GM03348 (cell line): ENCODE measurements at places on chromosomes 4 and X.
A peak's percentile ranks its signal among the peaks of the same experiment; 100 is the strongest.

DNA sequence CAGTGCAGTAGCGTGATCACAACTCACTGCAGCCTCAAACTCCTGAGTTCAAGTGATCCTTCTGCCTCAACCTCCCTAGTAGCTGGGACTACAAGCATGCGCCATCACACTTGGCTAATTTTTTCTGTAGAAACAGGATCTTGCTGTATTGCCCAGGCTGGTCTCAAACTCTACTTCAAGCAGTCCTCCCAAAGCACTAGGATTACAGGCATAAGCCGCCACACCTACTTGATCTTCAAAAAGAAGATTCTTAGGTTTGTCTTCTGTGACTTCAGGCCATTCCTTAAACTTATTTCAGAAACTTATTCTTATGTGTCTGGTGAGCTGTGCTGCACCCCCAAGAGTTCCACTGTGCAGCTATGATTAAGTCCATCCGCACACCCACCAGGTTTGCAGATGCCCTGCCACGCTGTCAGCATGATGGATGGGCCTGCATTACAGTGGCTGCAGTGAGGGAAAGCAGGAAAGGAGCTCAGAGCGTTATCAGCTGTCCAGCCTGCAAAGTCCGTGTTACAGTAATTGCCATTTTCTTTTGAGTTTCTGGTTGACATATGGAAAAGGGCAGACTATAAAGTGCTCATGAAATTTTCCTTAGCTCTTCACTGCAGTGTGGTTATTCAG, 146.6 kb downstream of the AASDH start:
- no peak for DNase-seq

GRCh38 chr4:6371812-6372211, 100.6 kb downstream of the PPP2R2C start:
- no peak for DNase-seq

DNA sequence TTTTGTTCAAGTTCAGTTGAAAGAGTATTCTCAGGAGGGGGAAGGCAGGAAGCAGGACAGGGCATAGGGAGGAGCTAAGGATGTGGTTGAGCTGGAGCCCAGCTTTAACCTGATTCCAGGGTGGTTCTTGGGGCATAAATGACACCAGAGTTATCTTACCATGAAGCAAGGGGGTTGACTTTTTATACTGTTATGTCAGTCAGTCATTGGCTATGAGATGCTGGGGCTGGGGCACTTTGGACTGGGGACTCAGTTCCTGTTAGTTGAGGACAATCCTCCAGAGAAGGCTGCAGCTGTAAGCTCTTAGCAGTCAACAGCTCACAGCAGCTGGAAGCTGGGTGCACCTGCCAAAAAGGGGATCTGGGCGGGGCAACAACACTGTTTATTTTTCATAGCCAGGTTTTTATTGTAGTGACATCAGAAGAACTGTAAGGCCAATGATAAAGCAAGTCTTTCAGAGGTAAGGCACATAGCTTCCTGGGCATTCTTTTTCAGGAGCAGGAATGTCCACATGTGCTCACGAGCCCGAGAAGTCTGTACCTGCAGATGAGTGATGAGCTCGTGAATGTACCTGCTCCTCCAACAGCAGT, 78.5 kb downstream of the MID1IP1 start:
- no peak for DNase-seq

DNA sequence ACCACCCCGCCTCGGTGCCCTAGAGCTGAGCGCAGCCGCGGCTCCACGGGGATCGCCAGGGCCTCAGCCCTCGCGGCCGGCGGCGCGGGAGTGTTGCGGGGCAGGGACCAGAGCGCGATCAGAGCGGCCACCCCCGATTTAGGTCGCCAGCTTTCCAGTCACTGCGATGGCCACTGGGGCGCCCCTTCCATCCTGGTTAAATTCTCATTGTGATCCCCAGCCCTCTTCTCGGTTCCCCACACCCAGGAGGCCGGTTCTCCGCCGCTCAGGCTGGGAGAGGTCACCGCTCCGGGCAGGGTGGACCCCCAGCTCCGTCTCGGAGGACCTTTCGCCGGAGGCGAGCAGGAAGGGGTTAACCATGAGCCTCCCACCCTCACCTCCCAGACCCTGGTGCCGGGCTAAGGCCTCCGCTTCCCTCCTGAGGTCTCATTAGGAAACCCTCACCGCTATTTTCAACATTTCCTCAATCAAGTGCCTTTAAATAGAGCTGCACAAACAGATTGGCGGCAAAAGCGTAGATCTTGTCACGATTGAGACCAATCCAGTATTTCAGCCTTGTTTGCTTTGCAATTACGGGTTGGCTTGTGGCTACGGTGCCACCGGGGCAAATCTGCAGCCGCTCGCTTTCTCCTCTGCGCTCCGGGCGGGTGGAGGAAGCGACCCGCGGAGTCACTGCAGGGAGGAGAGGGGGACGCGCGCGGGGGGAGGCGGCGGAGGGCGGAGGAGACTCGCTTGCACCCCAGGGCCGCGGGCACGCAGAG, 8.3 kb upstream of the HAND2 start:
- DNase-seq = peak; percentile 58

- DNase-seq = no peak
Measured at GRCh38 chr4:159689526-159689925, 586.6 kb downstream of the RAPGEF2 start.

DNA sequence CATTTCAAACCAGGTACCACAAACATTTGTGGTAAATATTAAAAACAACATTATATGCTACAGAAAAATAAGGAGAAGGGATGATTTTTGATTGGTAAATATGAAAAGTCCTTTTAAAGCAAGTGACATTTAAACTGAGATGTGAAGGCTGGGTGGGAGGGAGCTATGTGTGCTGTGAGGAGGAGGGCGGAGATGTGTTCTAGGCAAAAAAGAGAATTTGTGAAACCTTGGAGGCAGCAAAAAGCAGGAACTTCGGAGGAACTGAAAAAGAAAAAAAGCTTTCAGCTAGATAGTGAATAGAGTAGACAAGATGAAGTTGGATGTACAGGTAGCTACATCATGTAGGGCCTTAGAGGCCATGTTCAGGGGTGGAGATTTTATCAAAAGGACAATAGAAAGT, 10.1 kb upstream of the ARAP2 start:
- DNase-seq = no peak

- no peak for DNase-seq
Measured at GRCh38 chr4:171929477-171929876, 116.3 kb downstream of the GALNTL6 start.

- DNase-seq = no peak
Measured at GRCh38 chrX:23887451-23887850, 20.3 kb downstream of the APOO start.

- peak; percentile 26 for DNase-seq
Measured at GRCh38 chr4:17807446-17807845, 3.1 kb downstream of the DCAF16 start.

DNA sequence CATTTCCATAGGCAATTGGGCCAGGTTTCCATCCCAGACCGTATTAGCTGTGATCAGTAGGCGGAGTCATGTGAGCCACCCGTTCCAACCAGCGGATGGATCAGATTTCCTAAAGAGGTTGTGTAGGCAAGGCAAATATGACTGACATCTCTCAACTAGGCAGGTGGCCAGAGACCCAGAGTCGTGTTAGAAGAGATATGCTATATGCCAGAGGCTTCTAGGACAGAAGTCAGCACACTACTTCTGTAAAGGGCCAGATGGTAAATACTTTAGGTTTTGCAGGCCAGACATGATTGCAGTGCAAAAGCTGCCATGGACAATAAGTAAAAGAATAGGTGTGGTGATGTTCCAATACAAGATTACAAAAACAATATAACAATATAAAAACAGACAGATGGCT, 788.4 kb downstream of the RPA4 start:
- DNase-seq = no peak

DNA sequence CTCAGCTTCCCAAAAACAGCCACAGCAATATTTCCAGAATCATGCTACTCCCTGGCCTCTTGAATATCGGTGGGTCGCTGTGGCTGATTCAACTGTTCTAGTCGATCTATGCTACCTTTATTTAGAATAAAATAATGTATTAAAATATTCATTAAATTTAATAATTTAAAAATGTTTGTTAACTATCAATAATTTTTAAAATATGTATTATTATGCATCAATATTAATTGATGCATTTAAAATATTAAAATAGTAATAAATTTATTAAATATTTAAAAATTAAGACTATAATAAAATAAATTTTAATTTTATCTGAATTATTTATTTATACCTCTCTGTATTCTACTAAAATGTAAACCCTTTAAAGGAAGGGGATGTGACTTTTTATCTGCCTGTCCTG, 19.0 kb downstream of the ARSD start:
- DNase-seq = no peak

- DNase-seq = no peak
Measured at GRCh38 chr4:98993419-98994071, 2.0 kb upstream of the METAP1 start.

DNA sequence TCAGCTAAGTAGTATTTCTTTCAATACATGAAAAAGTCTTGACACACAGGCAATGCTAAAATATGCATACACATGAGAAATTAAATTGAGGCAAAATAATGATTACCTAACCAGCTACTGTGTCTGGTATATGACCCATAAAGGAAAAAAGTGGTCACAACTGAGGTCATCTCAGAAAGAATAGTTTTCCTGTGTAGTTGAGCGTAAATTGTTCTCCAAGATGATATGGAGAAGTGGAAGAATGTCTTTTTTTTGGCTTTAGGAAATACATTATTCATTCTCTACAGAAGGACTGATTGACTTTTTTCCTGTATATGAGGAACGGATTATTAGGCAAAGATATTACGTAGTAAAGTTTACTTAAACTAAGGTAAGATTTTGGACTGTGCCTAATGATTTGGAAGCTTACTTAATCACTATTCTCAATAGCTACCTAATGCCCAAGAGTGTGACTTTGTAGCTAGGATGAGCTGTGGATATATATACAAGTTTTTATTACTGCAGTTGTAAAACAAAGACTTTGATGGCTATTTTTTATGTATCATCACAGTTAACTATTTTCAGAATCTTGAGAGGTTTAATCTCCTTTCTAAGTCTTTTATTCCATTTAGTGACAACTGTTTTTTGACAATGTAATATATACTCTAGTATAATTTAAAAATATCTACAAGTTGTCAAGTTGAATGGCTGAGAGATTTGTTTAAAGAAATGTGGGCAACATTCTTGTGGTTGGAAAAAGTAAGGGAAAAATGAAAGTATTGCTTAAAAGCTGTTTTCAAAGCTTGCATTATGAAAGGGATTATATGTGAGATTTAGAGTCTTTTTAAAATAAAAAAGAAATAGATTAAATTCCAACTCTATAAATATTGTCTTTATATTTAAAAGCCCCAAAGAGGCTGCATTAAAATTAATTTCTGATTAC, 100.2 kb downstream of the PDLIM5 start:
- DNase-seq = peak; percentile 28

DNA sequence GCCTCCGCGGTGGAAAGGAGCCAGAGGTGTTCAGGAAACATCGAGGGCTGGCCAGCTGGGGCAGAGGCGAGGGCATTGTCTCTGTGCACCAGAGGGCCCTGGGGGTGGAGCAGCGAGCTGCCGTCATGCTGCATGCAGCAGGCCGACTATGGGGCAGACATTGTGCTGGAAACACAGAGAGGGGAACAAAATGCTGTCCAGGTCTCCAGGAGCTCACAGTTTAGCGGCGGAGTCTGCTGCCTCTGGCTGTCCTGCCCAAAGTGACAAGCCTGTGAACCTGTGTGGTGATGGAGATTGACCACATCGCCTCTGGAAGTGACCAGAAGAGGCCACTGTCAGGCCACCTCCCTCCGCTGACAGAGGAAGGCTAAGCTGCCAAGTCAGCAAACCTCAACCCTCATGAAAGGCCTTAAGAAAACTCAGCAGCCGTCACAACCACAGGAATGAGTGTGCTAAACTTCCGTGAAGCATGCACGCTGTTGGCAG, 20.1 kb upstream of the SASH3 start:
- DNase-seq = peak; percentile 72

DNA sequence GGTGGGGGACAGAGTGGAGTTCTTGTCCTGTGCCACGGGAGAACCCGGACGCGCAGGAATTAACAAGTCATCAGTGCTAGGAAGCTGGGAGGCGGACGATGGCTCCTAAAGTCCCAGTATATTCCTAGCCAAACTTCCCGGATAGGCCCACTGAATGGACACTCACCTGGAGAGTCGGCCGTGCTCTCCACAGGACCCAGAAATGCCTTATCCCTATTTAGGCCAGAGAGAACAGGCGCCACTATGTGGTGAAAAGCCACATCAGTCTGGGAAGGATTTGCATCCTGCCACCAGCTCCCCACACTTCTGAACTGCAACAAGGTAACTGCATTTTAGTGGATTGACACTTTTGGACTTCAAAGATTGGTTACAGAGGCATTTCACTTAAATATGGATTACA, 1.1 kb downstream of the CFAP299 start:
- DNase-seq = peak; percentile 48

GRCh38 chrX:30577362-30577991, at the start of gene TASL:
TASL (minus strand) TSS chrX:30577766; CDS start chrX:30560355, 17,411 bp downstream.
- no peak for DNase-seq

DNA sequence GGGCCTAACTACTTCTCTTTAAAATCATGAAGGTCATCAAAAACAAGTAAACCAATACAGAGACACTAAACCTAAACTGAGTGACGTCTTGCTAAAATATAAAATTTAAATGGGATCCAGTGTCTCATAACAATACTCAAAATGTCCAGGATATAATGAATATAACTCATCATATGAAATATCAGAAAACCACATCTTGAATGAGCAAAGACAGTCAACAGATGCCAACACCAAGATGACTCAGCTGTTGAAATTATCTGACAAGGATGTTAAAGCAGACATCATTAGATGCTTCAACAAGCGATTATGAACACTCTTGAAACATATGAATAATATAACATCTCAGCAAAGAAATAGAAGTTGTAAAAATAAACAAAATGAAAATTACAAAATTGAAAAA, 8.3 kb downstream of the NAP1L2 start:
- DNase-seq = no peak

DNA sequence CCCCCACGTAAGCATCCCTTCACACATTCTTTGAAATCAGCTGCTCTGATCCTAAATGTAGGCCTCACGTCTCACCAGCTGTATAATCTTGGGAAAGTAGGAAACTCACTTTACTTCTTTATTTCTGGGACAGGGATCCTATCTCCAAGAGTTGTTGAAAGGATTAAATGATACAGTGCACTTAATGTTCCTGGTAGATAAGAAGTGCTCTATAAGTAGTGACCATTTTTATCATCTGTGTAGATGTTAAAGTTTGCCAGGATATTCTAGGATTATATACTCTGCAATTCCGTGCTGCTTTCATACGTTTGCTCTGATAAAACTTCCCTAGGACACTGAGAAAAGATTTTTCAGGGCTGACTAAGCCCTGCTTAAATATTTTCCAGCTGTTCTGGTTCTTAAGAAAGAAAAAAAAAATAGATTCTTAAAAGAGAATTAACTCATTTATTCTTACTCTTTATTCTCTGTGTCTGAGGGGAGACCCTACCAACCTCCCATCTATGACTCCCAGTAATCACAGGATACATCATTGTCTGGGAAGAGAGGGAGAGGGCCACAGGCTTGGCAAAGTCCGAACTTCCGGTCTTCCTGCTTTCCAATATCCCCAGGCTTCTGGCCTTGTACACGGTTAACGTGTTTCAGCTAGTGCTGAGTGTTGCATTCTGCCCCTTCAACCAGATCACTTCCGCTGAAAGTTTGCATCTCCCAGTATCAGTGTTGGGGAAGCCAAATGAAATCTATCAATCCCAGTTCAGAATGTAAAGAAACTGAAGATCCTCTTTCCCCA, 269.2 kb downstream of the TRIML1 start:
- peak; percentile 65 for DNase-seq
